ENCODE measurements at places on chromosomes 5 and 9.

GRCh38 chr9:89428222-89428761 lies 69.6 kb downstream of the SEMA4D start:
- DNase-seq, result no peak

- DNase-seq, result no peak
Observed at GRCh38 chr5:179421144-179421901, 76.1 kb upstream of the ADAMTS2 start.

DNA sequence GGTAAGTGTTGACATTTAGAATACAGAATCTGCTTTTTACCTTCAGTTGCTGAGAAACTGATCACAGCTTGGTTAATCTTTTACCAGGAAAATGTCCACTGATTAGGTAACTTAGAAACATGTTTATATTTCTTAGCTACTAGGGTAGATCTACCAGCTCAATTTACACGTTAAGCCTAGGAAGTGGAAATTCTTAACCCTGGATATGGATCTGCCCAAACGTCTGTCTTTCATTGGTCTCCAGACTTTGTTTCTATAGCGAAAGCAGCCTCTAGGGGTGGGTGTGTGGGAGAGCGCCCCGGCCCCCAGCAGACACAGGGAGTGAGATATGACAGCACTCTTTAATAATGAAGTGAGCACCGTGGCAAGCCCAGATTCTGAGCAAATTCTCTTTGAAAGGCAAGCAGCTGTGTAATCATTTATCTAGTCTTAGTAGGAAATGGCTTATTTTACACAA lies 141.6 kb upstream of the ZNF608 start:
- DNase-seq, result no peak

DNA sequence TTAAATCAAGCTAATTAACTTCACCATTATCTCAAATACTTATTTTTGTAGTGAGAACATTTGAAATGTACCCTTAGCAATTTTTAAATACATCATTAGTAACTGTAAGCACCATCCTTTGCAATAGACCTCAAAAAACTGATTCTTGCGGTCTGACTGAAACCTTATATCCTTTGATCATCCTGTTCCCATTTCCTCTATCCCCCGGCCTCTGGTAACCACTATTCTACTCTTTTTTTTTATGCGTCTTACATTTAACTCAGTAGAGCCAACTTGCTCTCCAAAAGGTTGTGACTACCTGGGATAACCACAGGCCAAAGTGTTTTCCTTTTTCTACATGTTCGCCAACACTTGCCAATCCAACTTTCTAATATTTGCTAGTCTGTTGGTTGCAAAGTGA lies 106.1 kb downstream of the IRX1 start:
- no peak for DNase-seq

DNA sequence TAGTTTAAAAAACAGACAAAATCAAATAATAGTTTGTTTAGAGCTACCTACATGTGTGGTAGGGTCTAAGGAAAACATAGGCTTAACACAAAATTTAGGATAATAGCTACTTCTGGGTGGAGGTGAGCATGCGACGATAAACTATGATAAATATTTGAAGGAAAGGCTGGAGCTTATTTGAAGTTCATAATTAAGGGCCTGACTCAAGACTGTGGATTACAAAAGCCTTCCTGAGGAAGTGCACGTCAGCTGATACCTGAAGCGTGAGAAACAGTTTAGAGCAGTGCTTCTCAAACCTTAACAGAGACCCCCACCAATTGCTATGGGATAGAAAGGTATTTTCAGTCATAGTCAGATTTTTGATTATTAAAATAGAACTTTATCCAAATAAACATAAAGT lies 20.4 kb upstream of the UBLCP1 start:
- DNase-seq, result peak; percentile 4

DNA sequence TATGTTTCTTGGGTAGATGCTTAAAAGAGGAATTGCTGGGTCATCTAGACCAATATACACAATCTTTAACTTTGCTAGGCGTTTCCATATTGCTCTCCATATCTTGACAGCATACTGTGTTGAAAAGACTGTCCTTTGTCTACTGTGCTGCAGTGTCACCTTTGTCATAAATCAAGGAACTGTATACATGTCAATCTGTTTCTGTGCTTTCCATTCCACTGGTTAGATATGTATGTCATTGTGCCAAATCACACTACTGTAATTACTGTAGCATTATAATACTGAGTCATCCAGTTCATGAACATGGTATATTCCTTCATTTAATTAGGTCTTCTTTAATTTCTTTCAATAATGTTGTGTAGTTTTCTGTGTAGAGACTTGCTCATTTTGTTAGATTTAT lies 149.7 kb upstream of the RASGRF2 start:
- no peak for DNase-seq

GRCh38 chr9:91119142-91119541 lies 242.6 kb downstream of the AUH start:
- DNase-seq, result no peak

DNA sequence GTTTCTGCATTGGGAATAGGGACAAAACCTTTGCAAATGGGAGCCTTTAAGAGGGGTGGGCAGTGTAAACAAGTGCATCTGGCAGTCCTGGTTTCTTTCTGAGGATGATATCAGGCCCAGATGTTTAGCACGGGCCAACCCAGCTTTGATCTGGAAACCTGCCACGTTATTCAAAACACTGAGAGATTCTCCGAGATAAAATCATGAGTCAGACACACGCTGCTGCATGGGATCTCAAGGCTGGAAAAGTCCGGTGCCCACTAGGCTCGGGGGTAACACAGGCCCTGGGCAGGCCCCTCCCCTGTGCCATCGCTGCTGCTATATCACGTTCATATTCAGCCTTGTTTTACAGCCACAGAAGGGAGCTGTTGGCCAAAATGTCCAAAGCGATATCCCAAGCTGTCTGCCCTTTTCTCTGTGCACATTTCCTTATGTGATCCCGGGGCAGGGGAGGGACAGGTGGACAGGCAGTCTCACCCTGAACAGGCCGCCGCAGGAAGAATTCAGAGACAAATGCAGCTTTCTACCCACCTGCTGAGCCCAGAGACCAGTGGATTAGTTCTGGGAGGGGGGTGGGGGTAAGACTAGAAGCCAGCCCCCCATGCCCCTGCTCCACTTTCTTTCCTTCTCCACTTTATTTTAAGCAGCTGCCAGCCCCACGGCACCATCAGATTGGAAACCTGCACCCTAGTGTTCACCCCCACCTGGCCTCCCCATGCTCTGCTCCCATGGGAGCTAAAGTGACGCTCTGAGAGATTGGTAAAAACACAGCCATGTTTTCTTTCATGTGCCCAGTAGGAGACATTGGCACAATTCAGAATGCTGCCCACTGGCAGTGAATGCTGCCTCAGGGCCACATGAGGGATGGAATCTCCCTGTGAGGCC lies 63.1 kb downstream of the TMOD1 start:
- no peak for DNase-seq

- no peak for DNase-seq
Observed at GRCh38 chr5:158027806-158028775, 169.1 kb upstream of the CLINT1 start.

DNA sequence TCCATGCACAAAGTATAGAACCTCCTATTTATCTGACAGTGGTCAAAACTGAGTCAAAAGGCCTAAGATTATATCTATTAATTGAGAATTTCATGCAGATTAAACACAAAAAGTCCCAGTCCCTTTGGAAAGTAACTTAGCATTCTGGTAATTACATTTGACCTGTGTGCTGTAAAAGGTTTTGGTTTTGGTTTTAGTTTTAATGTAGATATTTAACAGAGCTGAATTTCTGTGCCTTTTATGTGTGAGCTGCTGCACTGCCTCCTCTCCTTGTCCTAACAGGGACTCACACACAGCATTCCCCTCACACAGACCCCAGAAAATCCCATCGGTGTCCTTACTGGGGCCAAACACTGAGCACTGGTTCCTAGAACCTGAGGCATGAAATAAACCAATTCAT lies 31.0 kb upstream of the FSD1L start:
- no peak for DNase-seq

All from CD4-positive, alpha-beta T cell treated with Interleukin-6 at 100 ng/mL for 8 hours (primary cell).